ENCODE measurements at places on chromosomes 11 and 22.

DNA sequence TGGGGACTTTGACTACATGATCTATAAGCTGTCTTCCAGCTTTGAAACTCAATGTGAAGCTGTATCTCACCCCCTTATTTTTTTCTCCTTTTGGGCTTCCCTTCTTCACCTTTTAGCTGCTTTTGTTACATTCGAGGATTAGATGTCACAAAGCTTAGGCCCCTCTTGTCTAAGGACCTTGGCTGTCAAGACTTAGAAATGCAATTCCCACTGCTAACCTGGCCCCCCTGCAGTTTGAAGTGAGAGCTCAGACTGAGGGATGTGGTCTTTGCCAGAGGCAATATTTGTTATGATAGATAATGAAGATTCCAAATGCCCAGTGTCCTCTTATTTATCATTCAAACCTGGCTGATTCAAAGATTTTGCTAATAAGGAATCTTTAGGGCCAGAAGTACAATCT, 128.3 kb downstream of the ARL14EP start:
- DNase-seq, result no peak

DNA sequence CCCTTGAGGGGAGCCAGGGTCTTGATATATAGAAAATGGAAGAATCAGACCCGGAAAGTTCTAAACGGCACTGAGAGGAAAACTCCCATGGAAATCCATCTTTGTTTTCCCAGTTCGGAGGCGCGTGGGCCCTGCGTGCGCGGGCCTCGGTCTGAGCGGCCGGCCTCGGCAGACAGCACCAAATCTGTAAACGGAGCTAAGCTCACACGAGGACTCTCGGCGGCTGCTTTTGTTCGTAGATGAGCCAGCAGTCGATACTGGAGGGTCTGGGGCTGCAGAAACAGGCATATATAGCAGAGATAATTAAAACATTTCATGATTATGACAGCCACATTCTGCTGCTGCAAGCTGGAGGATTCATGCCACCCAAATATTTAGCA, 68.5 kb upstream of the PPARA start:
- DNase-seq, result no peak

DNA sequence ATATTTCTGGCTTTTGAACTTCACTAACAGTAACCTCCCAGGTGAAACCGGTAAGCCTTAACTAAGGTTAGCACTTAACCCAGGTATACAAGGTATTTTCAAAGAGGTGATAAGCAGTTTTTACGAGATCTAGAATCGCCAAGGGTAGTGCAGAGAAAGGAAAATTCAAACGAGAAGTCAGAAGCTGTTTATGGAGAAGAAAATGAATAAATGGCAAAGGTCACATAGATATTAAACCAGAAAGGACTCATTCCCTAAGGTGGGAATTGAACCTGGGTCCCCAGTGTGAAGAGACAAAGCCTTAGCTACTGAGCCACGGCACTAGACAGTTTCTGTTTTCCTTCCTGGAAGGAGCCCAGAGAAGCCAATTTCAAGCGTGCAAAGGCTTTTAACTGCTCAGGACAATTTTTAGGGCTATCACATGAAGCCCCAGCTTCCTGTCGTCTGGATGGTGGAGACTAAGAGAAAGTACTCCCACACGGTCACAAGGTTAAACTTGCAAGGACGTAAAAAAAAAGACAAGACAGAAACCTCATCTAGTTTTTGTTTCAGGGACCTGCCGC, 5.7 kb upstream of the C1QTNF6 start:
- no peak for DNase-seq

DNA sequence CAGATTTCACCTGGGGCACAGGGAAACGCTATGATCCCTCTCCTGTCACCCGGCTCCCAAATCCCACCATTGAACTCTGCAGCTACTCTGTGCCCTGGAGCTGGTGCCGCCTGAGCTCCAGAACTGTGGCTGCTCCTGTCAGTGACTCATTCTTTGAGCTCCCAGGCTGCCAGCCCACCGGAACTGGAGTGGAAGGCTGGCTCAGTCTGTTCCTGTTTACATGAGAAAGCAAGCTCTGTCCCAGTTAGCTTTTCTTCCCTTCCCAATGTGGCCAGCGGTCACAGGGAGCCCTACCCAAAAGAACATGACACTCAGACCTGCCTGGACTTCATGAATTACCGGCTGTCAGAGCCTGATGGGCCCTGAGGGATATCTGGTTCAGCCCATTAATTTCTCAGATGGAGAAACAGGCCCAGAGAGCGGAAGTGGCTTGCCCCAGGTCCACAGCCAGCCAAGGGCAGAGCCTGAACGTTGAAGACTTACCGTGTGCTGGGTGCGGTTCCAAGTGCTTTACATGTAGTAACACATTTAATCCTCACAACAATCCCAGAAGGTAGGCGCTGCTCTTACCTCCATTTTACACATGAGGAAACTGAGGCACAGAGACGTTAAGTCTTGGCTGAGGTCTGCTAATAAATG, 23.8 kb upstream of the IGSF22 start:
- no peak for DNase-seq

DNA sequence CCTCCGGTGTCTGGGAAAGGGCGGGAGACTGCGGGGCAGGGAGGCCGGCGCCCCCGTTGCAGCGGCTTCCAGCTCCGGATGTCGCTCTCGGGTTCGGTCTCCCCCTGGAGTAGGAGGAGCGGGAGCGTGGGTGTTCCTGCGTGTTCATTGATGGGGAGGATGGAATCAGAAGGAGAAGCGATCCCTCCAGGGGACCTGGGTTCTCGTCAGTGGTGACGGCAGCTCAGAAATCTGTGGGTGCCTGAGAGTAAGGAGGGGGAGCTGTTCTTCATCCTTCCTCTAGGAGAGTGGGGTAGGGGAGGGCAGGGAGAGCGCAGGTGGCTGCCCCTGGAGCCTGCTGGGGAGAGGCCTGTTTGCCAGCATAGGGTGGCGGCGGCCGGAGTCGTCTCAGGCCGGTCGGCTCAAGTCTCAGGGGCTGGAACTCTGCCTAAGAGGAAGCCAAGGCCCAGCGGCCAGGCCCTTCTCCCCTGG, 1.1 kb downstream of the UBASH3B start:
- DNase-seq, result no peak

- no peak for DNase-seq
Observed at GRCh38 chr11:13073119-13073981, 64.2 kb downstream of the RASSF10 start.

DNA sequence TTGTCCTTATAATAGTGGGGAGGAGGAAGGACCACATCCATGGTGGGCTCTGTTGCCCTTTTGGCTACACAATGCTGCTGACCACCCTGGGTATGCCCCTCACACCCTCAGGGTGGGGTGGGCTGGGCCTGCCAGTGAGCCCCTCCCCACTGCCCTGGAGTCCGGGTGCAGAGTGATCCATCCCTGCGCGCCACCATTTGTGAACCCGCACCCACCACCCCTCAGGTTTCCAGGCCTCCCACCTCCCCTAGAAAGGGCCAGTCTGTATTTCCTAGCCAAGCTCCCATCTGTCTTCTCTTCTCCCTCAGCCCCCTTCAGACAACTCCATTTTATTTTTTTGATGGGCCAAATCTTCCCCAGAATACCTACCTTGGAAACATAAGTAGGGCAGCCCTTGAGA, 25.0 kb downstream of the MS4A10 start:
- no peak for DNase-seq

DNA sequence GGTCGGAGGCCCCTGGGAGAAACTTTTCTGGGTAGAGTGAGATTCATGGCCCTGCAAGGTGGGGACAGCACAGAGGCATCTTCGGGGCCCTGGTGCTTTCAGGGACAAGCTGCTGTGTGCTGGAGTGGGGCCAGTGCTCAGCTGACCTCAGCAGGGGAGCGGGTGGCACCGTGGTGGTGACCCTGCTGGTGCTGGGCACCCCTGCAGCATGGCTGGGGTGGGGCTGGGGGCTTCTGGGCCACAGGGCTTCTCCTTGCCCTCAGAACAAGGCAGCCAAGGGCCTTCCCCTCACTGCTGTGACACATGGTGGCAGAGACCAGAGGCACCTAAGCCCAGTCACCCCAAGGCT, 24.9 kb upstream of the GNB1L start:
- DNase-seq, result no peak

DNA sequence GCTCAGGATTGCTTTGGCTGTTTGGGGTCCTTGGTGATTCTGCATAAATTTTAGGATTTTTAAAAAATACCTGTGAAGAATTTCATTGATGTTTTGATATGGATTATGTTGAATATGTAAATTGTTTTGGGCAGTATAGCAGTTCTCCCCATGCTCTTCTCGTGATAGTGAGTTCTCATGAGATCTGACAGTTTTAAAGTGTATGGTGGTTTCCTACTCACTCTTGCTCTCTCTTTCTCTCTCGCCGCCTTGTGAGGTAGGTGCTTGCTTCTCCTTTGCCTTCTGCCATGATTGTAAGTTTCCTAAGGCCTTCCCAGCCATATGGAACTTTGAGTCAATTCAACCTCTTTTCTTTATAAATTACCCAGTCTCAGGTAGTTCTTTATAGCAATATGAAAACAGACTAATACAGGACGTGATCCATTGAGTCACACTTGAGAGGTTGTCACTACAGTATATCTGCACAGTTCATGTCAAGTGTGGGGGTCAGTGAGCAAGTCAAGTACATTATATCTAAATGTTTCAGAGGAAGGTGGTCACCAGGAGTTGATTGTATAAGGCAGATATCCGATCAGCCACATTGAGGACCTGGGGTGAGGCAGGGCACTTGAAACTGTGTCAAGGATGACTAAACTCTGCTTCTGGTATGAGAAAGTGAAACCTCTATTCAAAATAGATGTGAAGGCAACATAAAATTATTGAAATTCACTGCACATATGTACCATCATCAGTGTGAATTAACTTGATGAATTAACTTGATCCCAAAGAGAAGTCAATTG, 70.7 kb upstream of the CCDC179 start:
- no peak for DNase-seq

- DNase-seq, result no peak
Observed at GRCh38 chr11:94524341-94524740, 12.1 kb downstream of the C11orf97 start.

GRCh38 chr11:47911149-47911548, 63.0 kb upstream of the NUP160 start:
- DNase-seq, result no peak

GRCh38 chr11:67117672-67118180, 1.3 kb upstream of the KDM2A start:
- DNase-seq, result no peak

DNA sequence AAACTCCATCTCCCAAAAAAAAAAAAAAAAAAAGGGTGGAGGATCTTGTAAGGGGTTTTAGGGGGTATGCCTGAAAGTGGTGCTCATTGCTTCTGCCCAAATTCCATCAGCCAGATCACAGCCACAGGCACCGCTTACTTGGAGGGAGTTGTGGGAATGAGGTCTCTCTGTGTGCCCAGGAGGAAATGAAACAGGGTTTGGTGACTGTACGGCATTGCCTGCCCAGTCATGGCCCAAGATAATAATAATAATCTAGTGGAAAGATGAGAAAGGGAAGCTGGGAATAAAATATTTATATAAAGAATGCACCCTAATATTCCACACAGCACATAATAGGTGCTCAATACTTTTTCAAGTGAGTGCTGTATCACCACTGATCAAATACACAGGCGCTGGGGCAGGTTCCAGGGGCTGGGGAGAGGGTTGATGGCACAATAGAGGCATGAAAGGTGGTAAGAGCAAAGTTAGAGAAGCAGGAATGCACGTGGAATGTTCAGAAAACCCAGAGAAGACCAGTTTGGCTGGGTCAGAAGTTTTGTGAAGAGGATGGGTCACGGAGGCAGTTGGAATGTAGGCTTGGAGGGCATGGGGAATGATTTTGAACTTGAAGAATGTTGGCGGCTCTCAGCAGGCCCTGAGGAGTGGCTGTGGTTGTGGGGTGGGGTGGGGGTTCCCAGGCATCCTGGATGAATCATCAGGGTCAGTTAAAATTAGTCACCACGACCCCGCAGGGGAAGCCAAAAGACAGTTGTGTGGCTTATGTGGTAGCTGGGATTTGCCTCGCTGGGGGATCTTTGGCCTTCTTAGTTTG, 12.5 kb upstream of the MB start:
- no peak for DNase-seq

GRCh38 chr11:60905551-60906113, 753 bp downstream of the PRPF19 start:
- DNase-seq, result no peak

- no peak for DNase-seq
Observed at GRCh38 chr22:31628362-31628761, 33.7 kb downstream of the PISD start.

GRCh38 chr11:112364962-112365481, 104.4 kb upstream of the PLET1 start:
- no peak for DNase-seq

- DNase-seq, result no peak
Observed at GRCh38 chr11:17561111-17561415, 14.0 kb downstream of the OTOG start.

- no peak for DNase-seq
Observed at GRCh38 chr11:112886434-112887370, 74.5 kb upstream of the NCAM1 start.

DNA sequence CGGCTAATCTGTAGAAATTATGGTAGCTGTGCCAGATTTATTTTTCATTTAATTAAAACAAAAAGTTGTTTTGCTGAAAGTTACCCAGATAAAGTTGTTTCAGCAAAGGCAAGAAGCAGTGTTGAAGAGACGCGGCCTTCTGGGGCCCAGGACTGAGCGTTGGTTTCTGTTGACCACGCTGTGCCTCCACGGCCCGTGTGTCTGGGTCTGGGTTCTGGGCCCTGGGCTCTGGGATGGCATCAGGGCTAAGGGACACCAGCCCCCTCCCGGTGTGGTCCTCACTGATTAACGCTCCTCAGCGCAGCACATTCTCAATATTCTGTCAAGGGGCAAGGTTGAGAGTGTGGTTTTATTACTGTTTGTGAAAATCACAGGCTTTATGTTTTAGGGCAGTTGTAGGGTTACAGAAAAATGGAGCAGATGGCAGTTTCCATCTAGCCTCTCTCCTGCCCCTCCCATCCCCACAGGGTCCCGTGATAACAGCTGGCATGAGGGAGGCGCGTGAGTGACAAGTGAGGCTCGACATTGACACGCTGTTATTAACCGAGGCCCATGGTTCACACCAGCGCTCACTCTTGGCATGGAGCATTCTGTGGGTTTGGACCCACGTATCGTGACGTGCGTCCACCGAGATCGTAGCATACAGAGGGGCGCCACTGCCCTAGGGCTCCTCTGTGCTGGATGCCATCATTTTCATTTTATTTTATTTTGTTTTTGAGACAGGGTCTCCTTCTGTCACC, 1231.4 kb downstream of the BRD1 start:
- DNase-seq, result no peak

DNA sequence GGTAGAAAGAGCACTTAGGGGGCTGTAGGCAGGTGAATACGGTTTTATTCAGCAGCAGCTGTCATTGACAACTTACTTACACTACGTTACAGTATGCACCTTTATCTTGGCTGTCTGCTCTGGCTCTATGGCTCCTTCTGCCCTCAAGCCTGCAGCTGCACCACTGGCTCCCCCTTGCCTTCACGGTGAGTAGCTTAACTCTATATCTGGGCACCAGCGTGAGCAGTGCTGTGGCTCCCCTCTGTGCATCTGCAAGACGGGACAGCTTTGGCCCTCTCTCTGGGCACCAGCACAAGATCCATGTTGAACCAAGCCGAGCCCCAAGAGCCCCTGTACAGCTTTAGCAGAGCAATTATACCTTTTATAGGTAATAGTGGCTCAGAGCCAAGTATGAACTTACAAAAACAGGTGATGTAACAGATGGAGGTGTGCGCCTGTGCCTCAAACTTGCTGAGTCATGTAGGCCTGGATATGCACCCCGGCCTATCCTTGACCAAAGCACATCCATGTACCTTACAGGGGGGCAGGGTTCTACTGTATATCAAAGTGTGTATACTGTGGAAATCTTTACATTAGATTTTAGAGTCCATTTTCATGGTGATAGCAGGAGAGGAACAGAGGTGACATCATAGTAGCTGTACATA, 96.9 kb upstream of the CTSC start:
- no peak for DNase-seq

All from cerebellar nuclear complex (tissue), 1 donor.